ENCODE measurements at places on chromosomes 11 and 22.

DNA sequence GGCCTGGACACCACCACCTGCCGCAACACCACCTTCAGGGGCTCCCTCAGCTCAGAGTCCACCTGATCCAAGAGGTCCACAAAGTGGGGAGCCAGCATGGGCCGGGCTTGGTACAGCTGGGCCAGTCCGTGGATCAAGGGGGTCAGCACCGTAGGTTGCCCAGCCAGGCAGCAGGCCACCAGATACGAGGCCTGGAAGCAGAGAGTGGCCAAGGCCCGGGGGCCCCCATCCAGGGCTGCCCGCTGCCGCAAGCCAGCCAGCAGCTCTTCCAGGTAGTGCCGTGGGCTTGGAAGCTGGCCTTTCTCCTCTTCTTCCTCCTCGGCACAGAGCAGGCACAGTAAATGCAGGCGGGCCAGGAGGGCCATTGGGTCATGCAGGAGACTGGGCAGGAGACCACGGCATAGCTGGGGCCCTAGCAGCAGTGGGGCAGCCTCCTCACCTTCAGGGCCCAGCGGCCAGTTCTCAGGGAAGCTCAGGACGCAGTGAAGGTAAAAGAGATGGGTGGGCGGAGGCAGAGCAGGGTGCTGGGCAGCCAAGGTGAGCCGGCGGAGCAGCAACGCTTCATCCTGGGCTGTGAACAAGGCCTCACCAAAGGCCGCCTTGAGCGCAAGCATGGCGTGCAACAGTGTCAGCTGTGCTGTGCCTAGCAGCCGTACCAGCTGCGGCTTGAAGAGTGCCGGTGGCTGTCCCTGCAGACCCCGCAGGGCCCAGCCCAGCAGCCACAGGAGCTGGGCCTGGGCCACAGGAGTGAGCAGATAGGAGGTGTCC, 1.7 kb downstream of the AP5B1 start:
- DNase-seq, result no peak

DNA sequence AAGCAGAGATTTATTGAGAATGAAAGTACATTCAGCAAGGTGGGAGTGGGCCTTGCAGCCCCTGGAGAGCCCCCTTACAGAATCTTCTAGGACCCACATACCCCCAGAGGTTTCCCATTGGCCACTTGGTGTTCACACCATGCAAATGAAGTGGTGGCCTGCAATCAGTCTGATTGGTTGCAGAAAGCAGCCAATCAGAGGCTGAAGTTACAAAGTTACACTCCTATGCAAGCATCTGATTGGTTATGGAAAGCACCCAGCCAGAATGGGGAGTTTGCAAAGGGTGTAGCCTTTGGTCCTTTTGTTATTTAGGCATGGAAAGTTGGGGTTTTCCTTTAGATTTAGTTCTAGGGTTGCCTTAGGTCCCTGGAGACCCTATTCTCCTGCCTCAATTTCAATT, 34.9 kb downstream of the UVRAG start:
- no peak for DNase-seq

GRCh38 chr11:102422817-102423712, 29.5 kb downstream of the TMEM123 start:
- peak; percentile 26 for DNase-seq

DNA sequence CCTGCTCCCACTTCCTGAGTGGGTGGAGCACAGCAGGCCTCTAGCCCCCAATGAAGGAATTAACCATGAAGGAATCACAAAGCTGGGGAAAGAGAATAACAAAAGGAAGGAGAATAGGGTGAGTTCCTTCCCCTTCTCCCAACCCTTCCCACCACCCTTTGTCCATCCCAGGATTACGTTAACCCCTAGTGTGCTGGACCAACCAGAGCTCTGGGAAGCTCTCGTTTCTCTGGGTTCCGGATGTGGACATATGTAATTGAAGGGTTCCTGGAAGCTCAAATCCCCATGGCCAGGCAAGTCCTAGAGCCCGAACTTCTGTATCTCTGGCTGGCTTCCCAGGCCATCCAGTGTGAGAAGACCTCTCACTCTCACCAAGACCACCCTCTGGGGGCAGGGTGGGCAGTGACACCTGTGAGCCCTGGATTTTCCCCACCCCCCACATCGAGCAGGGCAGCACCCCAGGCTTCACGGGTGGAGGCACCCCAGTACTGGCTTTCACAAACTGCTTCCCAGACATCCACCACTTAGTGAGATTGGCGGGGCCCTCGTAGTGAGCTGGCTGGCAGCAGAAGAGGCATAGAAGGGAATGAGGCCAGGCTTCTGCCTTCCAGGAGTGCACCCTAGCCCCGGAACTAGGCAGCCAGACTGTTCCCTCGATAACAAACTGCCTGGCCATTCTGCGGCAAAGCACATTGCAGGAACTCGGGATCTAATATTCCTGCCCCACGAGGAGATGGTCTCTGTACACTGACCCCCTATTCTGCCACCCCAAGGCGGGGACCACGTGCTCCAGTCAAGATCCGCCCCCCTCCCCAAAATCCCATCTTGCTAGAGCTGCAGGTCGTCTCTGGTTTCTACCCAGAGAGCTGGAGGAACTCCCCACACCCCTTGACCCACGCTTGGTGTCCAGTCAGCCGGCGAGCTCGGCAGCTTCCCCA, 2.1 kb downstream of the NECTIN1 start:
- DNase-seq, result no peak

GRCh38 chr11:85967457-85967856, 101.4 kb downstream of the PICALM start:
- no peak for DNase-seq

- DNase-seq, result no peak
Observed at GRCh38 chr11:45319077-45319476, 32.9 kb upstream of the SYT13 start.

- peak; percentile 89 for DNase-seq
Observed at GRCh38 chr22:42587588-42588175, 27.0 kb downstream of the POLDIP3 start.
